ENCODE measurements at places on chromosomes 16 and 17. TPM values are rescaled to one million over a fixed set of nuclear protein-coding genes. Genes with fewer than 3 reads are reported as not detected.

The CMTM2 gene
- not detected for total RNA-seq

The TMC8 gene
- total RNA-seq = 1.3 TPM

The USH1G gene
- total RNA-seq = not detected

The MYH2 gene
- not detected for total RNA-seq

The NPTX1 gene
- total RNA-seq = not detected

The SNX20 gene
- total RNA-seq = not detected

The SOX8 gene
- total RNA-seq = 0.53 TPM

The FKBP10 gene
- 168 TPM for total RNA-seq

The USP10 gene
- 97.4 TPM for total RNA-seq

The CCL18 gene
- total RNA-seq = not detected

The MAFG gene
- 30.5 TPM for total RNA-seq

The NUP93 gene
- total RNA-seq = 124 TPM

The FGF11 gene
- total RNA-seq = not detected

The CDC6 gene
- total RNA-seq = 55.2 TPM

The PABPN1L gene
- total RNA-seq = not detected

The ZNF205 gene
- 15.5 TPM for total RNA-seq

The ABCC11 gene
- total RNA-seq = not detected

The NETO2 gene
- 27.6 TPM for total RNA-seq

The BAIAP3 gene
- 0.88 TPM for total RNA-seq

The CA4 gene
- total RNA-seq = 0.29 TPM

The RNF40 gene
- 102 TPM for total RNA-seq

The CSH2 gene
- total RNA-seq = not detected

The TBC1D3C gene
- total RNA-seq = not detected

The NEURL4 gene
- total RNA-seq = 34.2 TPM

The CDH11 gene
- 14.9 TPM for total RNA-seq

The CDT1 gene
- 26.5 TPM for total RNA-seq

The FBXW10 gene
- not detected for total RNA-seq

The EVI2B gene
- total RNA-seq = 1.7 TPM

The TBC1D3K gene
- total RNA-seq = not detected

The AIPL1 gene
- total RNA-seq = not detected

The SMIM36 gene
- total RNA-seq = not detected

The GALNS gene
- total RNA-seq = 40.2 TPM

The OR4D2 gene
- total RNA-seq = not detected

The KRTAP1-1 gene
- not detected for total RNA-seq

The TBX6 gene
- 0.60 TPM for total RNA-seq
